ENCODE measurements at places on chromosomes 12 and 14.
A peak's percentile ranks its signal among the peaks of the same experiment; 100 is the strongest.

DNA sequence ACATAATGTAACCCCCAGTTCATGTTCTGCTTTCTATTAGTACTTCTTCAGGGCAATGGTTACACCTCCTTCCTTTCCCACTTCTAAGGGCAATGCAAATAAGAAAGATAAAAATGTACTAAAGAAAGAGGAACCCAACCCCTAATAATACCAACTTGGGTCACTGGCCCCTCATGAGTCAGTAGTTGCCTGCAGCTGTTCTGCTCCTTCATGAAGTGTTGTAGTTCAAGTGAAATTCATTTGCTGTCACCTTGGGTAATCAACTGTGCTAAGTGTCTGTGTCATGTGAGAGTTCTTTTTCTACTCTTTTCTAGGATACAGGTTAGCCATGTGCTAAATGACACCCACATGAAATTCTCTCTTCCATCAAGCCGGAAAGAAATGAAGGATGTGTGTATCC lies 91.8 kb downstream of the PLXNC1 start:
- DNase-seq = no peak

DNA sequence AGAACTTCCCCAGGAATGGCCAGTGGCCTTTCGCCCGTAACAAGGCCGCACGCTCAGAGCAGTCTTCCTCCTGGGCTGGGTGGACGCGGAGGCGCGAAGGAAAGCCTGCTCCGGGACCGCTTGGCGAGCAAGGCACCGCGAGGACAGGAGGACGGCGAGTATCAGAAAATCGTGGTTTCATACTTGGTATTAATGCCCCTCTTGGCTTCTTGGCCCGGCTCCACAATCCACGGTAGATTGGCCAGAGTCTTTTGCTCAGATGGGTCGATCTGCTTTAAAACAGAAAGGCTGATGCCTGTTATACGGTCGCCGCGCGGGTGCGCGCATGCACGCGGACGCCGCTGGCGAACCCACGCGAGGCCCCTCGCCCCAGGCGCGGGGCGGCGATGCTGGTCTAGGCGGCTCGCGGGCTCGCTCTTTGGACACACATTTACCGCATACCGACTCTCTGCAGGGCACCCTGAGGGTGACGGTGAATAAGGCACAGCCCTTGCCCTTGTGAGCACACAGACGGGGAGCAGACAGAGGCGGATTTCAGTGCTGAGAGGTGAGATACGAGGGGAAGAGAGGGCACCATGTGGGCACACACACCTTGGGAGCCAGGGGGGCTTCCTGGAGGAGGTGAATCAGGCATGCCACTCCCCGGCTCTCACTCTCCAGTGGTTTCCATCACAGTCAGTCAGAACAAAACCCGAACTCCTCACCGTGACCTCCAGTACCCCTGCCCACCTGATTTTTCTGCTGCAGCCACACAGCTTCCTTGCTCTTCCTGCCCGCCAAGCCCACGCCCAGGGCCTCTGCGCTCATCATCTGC lies 100.7 kb downstream of the APAF1 start:
- DNase-seq = peak; percentile 27

DNA sequence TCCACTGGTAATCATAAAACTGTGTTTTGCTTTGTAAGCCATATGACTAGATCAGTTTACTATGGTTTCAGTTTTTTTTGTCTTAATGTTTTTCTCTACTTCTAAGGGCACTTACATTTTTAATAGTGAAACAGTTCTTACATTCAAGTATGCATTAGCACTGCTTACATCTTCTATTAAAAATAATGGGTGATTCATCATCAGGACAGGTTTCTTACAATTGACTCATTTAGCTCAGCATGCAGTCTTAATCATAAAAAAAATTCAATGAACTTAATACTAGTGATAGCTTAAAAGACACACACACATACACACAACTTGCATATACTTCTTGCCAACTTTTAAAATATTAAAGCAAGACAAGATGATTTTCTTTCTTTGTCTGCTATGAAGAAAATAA lies 845.7 kb upstream of the USP15 start:
- no peak for DNase-seq

DNA sequence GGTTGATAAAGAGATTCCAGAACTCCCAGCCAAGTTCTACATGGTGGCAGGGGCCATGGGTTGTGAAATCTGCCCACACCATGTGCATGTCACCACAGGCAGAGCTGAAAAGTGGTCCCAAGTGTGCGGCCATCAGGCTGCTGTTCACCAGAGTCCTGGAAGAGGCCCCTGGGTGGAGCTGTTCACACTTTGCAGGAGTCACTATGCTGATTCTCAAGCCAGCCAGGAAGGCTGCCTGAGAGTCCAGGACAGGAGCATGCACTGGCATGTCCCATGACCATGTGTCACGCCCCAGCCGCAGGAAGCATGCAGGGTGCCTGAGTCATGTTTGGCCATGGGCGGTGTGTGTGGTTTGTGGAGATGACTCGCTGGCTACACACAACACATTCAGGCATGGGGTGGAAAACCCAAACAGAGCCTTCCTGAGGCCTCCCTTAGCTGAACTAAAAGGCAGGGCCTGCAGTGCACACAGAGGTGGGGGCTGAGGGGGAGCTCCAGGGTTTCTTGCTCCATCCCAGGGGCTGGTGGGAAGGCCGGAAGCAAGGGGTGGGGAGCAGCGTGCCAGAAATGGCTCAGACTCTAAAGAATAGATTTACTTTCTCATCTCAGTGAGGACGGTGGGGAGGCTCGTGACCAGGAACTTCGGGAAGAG lies 19.4 kb downstream of the ABCB9 start:
- DNase-seq = peak; percentile 99

DNA sequence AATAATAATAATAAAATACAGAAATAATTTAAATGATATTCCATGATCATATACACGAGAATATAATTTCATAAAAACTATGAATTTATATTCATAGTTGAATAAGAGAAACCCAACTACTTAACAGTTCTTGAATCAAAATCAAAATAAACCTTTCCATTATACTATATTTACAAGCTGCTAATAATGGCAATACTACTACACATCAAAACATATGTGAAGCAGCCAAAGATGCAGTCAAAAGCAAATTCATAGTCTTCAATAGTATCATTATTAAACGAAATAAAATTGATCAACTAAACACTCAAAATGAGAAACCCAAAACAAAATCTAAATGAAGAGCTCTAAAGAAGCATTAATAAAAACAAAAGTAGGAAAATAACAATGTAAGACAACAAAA lies 197.1 kb downstream of the TMEM132D start:
- no peak for DNase-seq

- peak; percentile 17 for DNase-seq
These were observed 272.4 kb upstream of the NPAS3 start for GRCh38 chr14:32666308-32666707.

DNA sequence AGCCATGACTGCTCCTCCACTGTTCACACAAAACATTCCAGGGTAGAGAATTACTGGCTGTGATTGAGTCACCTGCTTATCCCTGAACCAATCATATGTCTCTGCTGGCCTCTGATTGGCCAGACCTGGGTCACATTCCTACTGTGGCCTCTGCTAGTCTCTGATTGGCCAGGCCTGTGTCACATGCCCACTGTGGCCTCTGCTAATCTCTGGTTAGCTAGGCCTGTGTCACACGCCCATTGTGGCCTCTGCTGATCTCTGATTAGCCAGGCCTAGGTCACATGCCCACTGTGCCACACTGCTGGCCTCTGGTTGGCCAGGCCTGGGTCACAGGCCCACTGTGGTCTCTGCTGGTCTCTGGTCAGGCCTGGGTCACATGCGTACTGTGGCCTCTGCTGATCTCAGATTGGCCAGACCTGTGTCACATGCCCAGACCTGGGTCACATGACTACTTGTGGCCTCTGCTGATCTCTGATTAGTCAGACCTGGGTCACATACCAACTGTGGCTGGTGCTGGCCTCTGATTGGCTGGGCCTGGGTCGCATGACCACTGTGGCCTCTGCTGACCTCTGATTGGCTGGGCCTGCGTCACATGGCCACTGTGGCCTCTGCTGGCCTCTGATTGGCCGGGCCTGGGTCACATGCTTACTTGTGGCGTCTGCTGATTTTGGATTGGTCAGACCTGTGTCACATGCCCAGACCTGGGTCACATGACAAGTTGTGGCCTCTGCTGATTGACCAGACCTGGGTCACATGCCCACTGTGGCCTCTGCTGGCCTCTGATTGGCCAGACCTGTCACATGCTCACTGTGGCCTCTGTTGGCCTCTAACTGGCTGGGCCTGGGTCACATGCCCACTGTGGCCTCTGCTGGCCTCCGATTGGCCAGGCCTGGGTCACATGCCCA lies 251.6 kb downstream of the SLC15A4 start:
- no peak for DNase-seq

GRCh38 chr12:18716236-18716635 lies 21.6 kb downstream of the PLCZ1 start:
- no peak for DNase-seq

GRCh38 chr12:617304-617915 lies 45.8 kb downstream of the NINJ2 start:
- no peak for DNase-seq

- no peak for DNase-seq
These were observed 36.0 kb upstream of the BATF start for GRCh38 chr14:75486318-75486717.

DNA sequence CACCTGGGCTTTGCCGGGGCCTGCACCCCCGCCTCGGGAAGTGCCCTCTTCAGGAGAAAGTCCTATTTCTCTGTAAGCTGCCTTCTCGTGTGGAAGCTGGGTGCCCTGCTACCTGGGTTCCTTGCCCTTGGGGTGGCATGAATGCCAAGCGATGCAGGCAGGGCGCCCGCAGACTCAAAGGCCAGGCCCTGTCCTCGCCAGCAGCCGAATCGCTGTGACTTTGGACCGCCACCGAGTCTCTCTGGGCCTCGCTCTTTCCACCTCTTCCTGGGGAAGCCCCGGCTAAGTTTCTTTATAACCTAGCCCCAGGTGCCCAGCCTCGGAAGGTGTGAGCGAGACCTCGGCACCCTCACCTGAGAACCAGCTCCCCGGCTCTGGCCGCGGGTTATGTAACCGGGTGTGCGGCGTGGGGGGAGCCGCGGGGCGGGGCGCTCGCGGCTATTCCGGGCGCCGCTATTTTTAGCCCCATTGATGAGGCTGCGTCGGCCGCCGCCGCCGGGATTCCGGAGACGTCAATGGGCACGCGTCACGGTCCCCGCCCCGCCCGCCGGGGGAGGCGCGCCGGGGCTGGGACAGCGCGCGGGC lies 14.6 kb upstream of the NR4A1 start:
- peak; percentile 73 for DNase-seq

DNA sequence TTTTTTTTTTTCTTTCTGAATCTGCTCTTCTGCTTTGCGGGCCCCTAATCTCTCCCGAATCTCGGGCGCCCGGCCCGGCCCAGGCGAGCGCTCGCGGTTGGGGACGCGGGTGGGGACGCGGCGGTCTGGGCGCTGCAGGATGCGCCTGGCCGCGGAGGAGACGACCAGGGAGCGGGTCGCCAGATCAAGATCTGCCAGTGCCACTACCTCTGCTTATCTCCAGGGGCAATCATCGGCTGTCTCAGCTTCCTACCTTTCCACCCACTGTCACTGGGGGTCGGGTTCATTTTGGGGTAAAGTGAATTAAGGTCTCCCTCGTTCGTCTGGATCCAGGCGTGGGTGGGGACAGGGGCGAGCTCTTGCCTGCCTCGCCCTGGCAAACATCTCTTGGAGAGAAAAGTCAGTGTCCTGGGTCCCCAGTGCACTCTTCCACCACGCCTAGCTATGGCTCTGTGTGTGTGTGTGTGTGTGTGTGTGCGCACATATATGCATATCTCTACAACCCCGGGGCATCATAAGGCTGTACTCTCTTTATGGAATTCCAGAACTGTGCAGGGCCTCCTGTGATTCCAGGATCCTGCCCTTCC lies 422.3 kb downstream of the VRK1 start:
- no peak for DNase-seq

DNA sequence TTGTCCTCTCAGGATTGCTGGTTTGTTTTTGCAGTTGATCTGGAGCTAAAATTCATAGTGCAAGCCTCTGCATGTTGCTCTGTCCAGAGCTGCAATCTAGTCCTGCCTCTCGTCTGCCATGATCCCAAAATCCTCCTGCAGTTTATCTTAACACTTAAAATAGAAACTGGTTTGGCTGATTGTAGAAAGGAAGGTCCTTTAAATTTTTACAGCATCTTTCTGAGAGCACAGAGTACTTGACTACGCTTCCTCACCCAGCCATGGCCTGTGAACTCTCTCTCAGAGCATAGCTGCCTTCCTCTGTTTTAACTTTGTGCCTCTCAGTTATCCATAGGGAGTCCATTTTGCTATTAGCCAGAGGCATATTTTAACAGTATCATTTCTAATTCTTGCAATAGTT lies 877.1 kb downstream of the C12orf50 start:
- DNase-seq = no peak

DNA sequence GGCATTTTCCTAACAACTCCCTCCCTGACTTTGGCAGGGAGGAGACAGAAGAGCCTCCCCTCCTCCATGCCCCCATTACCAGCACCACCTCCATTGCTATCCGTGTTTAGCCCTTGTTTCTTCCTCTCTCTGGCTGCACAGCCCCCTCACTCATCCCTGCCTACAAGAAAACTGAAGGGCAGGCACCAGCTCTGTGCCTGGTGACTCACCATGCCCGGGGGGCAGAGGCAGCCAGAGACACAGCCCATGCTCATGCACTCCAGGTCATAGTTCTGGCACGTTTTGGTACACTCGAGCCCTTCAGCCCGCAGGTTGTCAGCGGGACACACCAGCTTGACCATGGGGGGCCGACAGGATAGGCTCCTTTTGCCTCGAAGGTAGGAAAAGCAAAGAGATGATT lies 80.4 kb downstream of the VWF start:
- no peak for DNase-seq

DNA sequence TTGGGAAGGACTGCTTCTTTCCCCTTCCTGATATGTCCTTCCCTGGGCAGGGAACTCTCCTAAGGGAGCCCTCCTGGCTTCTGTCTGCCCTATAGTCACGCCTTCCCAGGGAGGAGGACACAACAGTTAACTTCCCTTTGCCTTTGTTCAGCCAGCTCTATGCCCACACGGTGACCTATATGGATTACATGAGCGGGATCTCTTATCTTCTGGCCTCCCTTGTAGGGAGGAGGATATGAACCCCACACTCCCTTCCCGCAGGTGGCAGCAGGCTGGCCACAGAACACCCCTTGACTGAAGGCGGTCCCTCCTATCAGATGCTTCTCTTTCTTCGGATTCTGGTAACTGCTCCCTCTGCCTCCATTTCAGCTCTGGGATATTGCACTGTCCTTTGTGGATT lies 135.6 kb upstream of the MAX start:
- DNase-seq = peak; percentile 28

- DNase-seq = peak; percentile 47
These were observed 20.0 kb upstream of the PCNX1 start for GRCh38 chr14:70887207-70887681.

DNA sequence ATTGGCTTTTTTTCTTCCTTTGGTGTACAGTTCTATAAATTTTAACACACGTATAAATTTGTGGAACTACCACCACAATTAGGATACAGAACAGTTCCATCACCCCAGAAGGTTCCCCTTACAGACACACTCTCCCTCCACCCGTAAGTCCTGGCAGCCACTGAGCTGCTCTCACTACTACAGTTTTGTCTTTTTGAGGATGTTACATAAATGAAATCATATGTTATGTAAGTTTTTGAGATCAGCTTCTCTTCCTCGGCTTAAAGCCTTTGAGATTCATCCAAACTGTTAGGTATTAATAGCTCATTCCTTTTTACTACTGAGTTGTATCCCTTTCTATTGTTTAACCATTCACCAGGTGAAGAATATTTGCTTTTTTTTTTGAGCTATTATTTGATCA lies 74.3 kb upstream of the SLC24A4 start:
- DNase-seq = no peak
